ENCODE measurements at places on chromosomes 5 and 9. TPM values are rescaled to one million over a fixed set of nuclear protein-coding genes. Genes with fewer than 3 reads are reported as not detected.

DNA sequence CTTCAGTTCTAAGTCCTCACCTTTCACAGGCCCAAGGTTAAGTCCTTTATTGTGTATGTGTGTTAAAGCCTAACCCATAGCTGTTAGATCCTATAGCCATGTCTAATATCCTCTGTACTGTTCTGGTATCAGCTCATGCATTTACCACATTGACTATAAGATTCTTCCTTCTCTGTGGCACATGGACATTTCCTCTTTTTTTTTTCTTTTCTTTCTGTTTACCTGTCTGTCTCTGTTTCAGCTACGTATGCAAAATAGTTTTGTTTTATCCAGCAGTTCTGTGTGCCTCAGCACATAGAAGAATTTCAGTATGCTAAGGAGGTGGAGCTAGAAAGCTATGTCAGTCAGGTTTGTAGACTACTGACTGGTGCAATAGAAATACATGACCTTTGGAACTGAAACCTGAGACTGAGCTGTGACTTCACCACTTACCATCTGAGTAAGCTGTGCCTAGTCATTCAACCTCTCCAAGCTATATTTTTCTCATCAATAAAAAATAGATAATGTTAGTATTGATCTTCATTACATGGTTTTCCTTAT lies 155.6 kb upstream of the VLDLR start:
- no peak for DNase-seq

- DNase-seq: no peak
These were observed 106.7 kb downstream of the SMIM15 start for GRCh38 chr5:61055434-61056006.

DNA sequence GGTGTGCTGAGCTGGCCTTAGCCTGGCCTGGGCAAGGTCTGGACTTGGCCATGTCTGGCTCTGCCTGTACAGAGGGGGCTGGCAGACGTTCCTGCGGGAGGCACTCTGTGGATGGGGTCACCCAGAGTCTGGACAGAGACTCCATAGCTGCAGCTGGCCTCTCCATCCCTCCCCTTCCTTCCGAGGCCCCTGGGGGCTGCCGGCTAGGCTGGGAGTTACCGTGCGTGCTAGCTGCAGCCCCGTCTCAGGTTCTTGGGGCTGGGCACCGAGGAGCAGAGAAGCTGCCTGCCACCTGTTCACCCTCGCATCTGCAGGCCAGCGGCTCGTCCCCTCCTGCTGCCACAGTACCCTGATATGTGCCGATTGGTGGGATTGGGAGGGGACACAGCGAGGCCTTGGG lies 63.4 kb downstream of the RXRA start:
- DNase-seq: no peak

TPRN gene
- total RNA-seq: 4.8 TPM

ISOC1 gene
- total RNA-seq: 13.8 TPM

DNA sequence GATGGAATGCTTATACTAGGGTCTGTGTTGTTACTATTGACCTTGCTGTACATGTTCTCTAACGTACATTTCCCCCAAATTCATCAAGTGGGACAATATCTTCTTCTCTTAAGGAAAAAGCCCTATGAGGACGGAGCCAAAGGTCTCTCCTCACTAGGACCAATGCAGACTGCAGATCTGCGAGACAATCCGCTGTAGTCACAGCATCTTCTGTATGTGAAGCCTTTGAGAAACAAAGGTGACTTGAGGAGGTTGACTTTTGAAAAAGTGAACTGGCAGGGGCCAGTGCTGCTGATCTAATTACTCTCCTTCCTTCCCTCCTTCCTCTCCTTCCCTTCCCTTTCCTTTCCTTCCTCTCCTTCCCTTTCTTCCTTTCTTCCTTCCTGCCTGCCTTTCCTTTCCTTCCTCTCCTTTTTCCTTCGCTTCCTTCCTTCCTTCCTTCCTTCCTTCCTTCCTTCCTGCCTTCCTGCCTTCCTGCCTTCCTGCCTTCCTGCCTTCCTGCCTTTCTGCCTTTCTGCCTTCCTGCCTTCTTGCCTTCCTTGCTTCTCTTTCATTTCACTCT lies 71.1 kb upstream of the BASP1 start:
- DNase-seq: no peak

PAM gene
- 175 TPM for total RNA-seq

NCS1 gene
- total RNA-seq: 2.8 TPM

DNA sequence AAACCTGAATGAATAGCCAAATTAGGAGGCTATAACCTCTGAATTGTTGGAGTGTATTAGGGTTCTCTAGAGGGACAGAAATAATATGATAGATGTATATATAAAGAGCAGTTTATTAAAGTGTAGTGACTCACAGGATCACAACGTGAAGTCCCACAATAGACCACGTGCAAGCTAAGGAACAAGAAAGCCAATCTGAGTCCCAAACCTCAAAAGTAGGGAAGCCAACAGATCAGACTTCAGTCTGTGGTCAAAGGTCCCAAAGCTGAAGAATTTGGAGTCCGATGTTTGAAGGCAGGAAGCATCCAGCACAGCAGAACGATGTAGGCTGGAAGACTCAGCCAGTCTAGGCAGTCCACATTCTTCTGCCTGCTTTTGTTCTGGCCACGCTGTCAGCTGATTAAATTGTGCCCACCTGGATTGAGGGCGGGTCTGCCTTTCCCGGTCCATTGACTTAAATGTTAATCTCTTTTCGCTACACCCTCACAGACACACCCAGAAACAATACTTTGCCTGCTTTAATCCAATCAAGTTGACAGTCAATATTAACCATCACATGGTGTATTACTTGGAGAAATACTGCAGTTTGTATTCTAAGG lies 550.6 kb downstream of the CDH10 start:
- DNase-seq: no peak

All from gastrocnemius medialis (tissue), 4 donors.